ENCODE measurements at places on chromosomes 16 and 17.

GRCh38 chr17:57622683-57623433 lies 122.2 kb downstream of the CCDC182 start:
- no peak for DNase-seq

DNA sequence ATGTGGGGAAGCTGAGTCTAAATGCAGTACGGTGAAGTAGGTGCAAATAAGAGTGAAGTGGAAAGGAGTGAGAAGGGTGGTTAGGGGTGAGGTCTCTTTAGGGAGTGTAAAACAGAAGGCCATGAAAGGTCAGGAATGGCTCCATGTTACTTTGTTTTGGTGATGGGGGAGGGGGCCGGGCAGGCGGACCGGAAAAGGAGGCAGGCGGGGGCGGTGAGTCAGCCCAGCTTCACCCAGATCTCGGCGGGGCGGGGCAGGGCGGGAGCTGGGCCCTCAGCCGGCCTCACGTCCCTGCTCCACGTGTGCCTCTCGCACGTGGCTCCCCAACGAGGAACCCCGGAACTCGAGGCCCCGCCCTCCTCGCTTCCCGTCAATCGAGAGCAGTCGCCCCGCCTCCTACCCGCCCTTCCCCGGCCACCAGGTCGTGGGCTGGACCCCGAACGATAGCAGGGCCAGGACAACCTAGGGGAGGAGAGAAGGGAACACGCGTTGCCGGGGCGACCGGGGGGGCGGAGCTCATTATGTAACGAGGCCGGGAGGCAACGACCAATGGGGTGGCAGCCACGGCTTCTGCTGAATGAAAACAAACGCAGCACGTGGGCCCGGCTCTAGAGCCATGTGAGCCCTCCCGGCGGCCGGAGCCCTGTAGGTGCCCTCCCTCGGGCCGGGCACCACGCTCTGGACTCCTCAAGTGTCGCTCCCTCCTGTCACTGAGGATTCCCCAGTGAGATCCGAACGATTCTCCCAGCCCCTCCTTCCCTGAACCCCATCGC lies 1.4 kb downstream of the NR1D1 start:
- DNase-seq, result peak; percentile 99

GRCh38 chr17:77846531-77847085 lies 111.9 kb upstream of the TNRC6C start:
- no peak for DNase-seq

GRCh38 chr17:80822700-80823410 lies 168.8 kb upstream of the CHMP6 start:
- DNase-seq, result peak; percentile 69

DNA sequence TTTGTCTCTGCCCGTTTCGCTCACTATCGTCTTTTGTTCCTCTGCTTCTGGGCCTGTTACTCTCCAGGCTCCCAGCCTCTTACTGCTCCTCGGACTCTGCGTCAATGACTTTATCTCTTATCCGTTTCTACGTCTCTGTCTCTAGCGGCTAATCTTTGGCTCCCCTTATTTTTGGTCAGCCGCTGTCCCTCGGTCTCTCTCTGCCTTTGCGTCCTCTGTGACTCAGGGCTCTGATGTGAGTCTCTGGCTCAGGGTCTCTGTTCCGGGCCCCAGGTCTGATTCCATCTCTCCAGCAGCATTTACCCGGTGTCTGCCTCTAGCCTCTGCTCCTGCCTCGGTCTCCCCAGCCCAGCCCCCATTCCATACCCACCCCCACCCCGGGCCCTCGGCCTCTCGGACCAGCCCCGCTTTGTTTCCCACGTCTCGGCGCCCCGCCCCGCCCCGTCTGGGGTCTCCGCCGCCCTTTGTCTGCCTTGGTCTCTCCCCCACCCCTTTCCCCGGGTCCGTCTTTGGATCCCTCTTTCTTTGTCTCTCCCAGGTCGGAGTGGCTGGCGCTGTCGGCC lies 547 bp upstream of the ZNF48 start:
- no peak for DNase-seq

DNA sequence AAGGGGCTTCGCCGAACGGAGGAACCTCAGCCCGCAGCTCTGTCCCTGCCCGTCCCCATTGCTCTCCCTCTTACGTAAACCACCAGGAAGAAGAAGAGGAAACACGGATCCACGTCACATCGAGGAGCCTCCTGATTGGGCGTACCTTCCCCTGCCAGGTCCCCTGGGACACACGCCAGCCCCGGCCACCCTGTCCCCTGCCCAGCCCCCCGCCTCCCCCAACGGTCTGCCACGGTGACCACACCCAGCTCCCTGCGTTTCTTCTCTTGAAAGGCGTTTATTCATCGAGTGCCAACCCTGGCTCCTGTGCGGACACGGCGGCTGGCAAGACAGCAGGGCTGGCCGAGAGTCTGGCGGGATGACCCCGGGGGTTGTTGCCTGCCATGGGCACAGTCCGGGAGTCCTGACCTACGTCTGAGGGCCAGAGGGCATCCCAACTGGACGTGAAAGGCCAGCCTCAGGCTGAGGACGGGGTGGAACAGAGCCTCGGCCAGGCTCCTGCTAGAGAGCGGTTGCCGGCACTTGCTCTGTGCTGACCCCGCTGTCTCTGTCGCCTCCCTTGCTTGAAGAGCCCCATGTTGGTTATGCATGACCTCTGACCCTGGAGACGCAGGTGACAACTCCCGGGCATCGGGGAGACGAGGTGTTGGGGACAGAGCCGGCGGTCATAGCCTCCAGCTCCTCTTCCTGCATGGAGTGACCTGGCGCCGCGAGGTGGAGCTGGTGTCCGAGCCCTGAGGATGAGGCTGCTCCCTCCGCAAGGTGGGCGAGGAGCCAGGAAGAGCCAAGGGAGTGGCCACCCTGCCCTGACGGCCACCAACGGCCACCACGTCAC lies 40.5 kb upstream of the ACSF3 start:
- peak; percentile 74 for DNase-seq

All from HT-29 (cell line).